Urothelium cell line (cell line): ENCODE measurements at places on chromosomes 3 and 15.
A peak's percentile ranks its signal among the peaks of the same experiment; 100 is the strongest.

DNA sequence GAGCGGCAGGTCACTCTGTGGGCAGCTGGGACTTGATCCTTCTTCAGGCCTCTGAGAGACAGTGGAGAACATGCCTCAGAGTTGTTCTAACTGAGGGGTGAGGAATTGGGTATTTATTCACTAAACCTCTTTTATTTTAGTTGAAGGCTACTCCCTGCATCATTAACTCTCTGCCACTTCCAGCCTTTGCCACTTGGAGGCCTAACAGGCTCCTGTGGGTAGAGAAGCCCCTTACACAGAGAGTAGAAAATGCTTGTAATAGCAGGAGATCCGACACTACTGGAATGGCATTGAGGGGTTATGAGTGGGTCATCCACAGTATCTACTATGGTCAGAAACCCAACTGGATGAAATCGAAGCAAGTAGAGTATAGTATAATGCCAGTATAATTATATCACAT, 81.7 kb downstream of the RYR3 start:
- no peak for DNase-seq

GRCh38 chr3:112736805-112737566, 96.0 kb upstream of the CCDC80 start:
- no peak for DNase-seq

- no peak for DNase-seq
Measured at GRCh38 chr3:12345584-12346494, 57.0 kb downstream of the PPARG start.

DNA sequence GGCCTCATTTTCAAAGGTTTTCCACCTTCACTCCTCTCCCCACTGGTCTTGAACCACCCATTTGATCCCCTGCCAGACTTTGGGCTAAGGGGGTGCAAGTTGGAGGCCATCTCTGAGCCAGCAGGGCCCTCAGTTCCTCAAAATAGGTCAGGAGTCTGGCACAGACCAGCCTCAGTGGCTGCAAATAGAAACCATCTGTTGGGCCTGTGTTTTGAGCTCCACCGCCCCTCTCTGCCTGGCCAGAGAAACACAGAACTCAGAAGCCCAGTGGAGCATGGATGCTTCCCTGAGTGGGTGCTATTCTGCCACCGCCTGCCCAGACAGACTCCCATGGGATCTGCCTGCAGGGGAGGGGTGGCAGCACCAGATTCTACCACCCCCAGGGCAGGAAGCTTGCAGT, 56.3 kb downstream of the CORO2B start:
- DNase-seq = no peak

DNA sequence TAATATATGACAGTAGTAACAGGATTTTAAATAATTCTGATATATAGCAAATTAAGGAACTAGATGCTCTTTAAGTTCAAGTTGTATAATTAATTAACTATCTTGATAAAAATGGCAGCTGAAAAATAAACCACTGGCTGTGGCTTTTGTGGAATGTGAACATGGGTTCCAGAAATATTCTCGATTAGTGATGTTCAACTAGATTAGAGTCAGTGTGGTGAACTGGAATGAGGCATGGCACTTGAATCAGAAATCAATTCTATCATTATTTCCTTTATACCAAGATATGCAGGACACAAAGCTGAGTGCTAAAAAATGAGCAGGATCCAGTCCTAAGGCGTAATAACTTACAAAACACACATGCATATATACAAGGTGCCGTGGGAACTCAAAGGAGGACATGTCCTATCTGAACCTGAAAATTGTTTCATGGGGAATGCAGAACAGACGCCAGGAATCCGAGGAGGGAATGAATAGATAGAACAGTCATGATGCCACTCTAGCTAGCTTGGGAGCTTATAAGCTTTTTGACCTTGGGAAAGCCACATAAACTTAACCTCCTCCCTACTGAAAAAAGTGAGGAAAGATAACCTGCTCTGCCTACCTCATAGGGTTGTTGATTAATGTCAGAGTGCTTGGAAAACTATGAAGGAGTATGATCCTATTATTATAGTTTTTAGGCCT, 402.4 kb downstream of the PLCL2 start:
- no peak for DNase-seq

- DNase-seq = no peak
Measured at GRCh38 chr3:107523289-107523538, 452 bp downstream of the BBX start.

- no peak for DNase-seq
Measured at GRCh38 chr3:114361391-114361790, 67.6 kb downstream of the TIGIT start.

GRCh38 chr15:99076555-99077308, 28.1 kb upstream of the SYNM start:
- peak; percentile 79 for DNase-seq

GRCh38 chr3:49295489-49296058, 18.5 kb upstream of the C3orf62 start:
- DNase-seq = peak; percentile 31

- DNase-seq = no peak
Measured at GRCh38 chr3:87563712-87564111, 287.3 kb upstream of the POU1F1 start.

GRCh38 chr15:32091505-32092380, 61.4 kb downstream of the CHRNA7 start:
- no peak for DNase-seq

DNA sequence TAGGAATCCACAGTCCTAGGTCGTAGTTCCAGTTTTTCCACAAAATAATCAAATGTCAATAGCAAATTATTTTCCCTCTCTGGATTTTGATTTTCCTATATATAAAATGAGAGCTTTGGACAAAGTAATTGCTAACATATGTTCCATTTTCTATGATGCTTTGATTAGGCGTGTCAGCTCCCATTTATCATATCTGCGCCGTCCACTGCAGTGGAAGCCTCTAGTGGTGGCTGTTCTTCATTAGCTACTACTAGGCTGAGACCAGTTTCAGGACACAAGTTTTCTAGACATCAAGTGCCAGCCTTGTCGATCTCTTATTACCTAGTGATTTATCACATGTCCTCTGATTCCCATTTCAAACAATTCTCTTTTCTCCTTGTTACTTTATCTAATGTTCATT, 271.5 kb downstream of the TUSC7 start:
- DNase-seq = no peak

GRCh38 chr3:172701751-172702150, 9.1 kb downstream of the NCEH1 start:
- DNase-seq = no peak

DNA sequence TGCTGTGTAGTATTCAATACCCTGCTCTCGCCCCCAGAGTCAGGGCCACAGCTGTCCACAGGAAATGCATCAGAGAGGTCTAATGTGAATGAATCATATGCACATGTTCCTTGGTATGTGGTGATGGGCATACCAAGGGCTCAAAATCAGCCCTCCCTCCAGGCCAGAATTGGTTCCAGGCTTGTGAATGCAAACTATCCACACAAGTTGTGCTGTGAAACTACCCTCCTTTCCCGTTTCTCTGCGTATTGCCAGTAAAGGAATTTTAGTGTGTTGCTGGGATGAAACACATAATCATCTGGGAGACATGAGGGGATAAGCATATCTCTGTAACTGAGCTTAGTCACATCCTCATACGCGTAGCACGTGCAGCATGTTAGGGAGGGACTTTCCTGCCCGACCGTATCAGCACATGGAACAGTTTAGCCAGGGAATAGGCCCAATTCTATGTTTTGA, 9.2 kb upstream of the MME start:
- DNase-seq = peak; percentile 46

- peak; percentile 13 for DNase-seq
Measured at GRCh38 chr15:99682455-99682854, 50.8 kb downstream of the LYSMD4 start.

- no peak for DNase-seq
Measured at GRCh38 chr3:116449546-116450350, 4.5 kb upstream of the LSAMP start.
